ENCODE measurements at places on chromosomes 4 and X.

DNA sequence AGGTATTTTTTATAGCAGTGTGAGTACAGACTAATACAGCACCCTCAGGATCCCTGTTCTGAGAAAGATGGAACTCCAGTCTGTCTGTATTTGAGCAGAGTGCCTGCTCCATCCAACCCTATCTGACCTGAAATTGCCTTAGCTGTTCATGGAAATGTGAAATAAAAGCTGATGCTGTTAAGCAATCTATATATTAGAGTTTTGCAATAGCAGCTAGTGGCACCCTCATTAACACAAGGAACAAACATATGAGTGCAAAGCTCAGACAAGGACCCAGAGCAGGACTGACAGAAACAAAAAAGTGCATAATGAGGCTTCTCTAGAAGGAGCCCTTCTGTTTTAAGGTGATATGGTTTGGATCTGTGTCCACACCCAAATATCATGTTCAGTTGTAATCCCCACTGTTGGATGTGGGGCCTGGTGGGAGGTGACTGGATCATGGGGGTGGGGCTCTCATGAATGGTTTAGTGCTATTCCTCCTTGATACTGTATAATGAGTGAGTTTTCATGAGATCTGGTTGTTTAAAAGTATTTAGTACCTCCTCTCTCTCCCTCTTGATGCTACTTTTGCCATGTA, 272.9 kb upstream of the KLF3 start:
- no peak for DNase-seq

DNA sequence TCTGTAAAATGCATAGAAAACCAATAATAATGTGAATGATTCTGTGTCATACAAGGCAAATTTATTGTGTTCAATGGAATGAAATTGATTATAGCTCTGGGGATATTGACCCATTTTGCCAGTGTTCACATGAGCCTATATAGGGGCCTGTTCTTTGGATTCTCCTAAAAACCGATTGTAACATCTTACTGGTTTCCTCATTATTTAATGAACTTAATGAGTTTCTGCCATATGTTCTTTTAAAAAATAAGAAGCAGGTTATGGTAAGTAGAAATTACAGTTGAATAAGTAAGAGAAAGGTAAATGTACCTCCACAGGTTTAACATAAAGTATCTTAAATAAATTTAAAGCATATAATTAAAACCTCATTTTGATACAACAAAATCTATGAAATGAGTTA, 24.6 kb upstream of the ADGRL3 start:
- DNase-seq: no peak

GRCh38 chr4:24846716-24847115, 51.3 kb downstream of the SOD3 start:
- no peak for DNase-seq

GRCh38 chr4:174604198-174604597, 81.9 kb upstream of the HPGD start:
- DNase-seq: no peak

GRCh38 chr4:96606451-96606850, 766.6 kb downstream of the PDHA2 start:
- no peak for DNase-seq

DNA sequence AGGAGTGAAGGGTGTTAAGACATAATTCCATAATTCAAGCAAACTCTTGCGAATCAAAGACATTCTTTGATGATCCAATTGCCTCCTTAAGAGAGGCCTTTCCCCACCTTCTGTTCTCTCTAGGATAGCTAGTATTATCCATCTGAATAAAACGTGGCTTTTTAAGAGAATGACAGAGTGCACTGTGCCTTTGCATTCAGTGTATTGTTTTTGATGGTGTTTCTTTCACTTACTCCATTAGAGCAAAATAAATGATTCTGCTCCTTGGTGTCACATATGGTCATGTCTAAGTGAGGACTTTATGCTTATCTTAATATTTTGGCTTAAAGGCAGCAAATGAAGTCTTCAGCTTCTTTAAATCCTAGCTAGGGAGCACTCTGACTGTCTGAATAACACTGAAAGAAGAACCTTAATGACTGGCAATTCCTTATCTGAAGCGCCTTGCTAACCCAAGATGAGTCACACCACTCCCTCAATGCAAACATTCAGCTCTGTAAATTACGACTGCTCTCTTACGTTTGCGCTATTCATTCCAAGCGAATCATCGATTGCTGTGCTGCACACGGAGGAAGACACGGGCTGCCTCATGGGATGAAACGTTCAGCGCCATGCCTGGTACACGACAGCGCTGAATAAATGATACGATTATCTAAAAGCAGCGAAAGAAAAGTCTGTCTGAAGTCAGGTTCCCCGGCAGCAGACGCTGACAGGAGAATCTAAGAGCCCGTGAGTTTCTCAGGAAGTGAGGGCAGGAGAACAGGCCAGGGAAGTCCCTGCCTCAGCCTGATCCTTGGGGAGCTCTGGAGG, 35.1 kb upstream of the GEMIN8 start:
- DNase-seq: no peak

- no peak for DNase-seq
Observed at GRCh38 chr4:161256716-161257115, 907.1 kb downstream of the FSTL5 start.

GRCh38 chr4:1234309-1234695, 14.6 kb downstream of the CTBP1 start:
- DNase-seq: no peak

GRCh38 chrX:106397788-106398538, 213.8 kb upstream of the RADX start:
- no peak for DNase-seq

- DNase-seq: no peak
Observed at GRCh38 chr4:7815562-7815961, 124.1 kb downstream of the AFAP1 start.

DNA sequence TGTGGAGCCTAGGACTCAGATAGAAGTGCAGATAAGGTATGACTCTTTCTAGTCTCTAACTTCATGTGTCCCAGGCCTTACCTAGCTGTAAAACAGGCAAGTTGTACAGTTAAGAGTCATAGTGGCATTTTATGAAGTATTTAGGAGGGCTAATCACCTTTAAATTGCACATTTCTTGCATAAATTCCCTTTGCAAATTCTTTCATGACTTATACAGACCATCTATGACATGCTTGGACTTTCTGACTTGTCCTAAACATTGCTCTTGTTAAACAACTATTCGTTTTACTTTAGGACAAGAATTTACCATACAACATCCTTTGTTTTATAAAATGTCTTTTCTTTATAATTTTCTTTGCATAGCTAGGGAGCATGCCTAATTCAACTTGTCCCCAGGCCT, 7.8 kb upstream of the RRAGB start:
- no peak for DNase-seq

- DNase-seq: no peak
Observed at GRCh38 chr4:74982546-74983252, 49.8 kb downstream of the PARM1 start.

DNA sequence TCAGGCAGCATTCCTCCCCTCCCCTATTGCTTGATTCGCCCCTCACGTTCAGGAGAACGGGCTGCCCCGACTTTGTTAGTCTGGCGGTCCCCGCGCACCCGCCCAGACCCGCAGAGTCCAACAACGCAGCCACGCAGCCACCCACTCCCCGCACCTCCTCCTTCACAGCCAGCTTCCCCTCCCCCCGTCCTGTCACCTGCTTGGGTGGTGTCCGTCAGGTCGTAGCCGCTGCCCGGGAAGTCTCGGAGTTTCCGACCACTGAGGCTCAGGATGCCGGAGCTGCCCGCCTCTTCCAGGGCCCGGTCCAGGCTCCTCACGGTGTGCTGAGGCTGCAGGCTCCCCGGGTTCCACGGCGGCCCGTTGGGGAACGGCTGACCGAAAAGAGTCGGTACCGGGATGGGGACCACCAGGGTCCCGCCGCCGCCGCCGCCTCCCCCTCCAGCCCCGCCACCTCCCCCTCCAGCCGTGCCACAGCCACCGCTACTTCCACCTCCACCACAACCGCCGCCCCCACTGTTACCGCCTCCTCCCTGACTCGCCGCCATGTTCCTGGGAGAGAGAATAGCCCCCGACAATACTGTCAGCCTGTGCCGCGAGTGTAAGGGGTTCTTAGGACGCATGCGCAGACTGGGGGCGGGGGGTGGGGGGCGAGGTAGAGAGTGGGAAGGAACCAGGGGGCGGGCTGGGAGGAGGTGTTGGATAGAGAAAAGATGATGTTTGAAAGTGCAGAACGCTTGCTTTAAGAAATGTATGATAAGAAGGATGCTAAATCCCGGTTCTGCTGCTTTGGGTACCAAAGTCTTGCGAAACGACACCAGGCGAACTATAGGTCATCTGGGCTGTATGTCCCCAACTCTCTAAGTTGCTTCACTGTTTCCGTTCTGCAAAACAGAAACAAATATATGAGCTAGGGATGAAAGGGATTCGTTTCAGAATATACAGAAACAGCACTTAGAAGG, at the start of gene LRCH2:
TSS of gene LRCH2 (minus strand) at position 600 of the 959 bp plus-strand sequence. CDS start at position 545, 55 bp downstream.
- no peak for DNase-seq

- DNase-seq: no peak
Observed at GRCh38 chr4:155530290-155530689, 136.4 kb upstream of the GUCY1A1 start.

- DNase-seq: no peak
Observed at GRCh38 chrX:7253565-7253964, 105.6 kb upstream of the PUDP start.

DNA sequence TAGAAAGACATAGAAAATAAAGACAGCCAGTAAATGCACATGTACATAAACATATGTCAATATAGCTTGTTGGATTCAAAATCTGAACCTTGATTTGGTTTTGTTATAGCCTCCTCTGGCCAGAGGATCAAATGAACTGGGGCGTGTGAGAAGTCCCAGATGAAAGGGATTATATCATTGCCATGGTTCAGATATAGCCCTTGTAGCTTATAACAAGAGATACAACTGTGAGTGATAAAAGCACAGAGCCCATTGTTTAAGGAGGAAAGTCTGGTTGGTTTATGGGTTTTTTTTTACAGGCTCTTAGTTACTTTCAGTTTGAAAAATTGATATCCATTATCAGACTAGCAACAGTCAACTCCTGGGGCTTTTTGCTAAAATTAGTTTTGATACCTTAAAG, 101.7 kb upstream of the GLRA2 start:
- no peak for DNase-seq

- DNase-seq: no peak
Observed at GRCh38 chr4:11622961-11623725, 194.4 kb upstream of the HS3ST1 start.

GRCh38 chrX:93419642-93420041, 253.7 kb downstream of the NAP1L3 start:
- no peak for DNase-seq

DNA sequence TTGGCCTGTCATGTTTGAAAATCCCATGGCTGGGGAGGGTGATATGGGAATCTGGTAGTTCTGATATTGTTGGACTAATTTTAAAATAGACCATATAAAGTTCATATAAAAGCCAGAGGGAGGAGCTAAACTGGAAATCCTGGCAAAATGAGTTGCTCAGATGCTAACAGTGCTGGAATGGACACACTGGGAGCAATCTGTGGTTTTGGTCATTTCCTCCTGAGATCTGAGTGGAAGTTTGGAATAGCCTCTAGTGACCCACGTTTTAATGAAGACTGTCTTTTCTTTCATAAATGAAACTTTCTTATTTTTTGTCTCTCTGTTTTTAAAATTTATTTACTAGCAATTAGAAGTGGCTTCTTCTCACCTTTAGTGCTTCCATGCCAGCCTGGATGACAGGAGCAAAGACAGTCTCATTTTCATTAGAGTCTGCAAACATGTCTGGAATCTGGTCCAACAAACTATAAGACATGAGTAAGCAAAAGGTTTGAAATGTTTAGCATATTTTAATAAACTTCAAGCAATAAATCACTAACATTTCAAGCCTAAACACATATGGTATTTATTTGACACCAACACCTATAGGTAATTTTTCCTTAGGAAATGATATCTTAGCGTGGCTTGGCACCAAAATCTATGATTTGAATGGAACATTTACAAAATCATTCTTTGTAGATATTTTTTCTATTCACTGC, 66.6 kb downstream of the METTL14 start:
- DNase-seq: no peak

- no peak for DNase-seq
Observed at GRCh38 chrX:14753441-14753840, 119.4 kb downstream of the FANCB start.

DNA sequence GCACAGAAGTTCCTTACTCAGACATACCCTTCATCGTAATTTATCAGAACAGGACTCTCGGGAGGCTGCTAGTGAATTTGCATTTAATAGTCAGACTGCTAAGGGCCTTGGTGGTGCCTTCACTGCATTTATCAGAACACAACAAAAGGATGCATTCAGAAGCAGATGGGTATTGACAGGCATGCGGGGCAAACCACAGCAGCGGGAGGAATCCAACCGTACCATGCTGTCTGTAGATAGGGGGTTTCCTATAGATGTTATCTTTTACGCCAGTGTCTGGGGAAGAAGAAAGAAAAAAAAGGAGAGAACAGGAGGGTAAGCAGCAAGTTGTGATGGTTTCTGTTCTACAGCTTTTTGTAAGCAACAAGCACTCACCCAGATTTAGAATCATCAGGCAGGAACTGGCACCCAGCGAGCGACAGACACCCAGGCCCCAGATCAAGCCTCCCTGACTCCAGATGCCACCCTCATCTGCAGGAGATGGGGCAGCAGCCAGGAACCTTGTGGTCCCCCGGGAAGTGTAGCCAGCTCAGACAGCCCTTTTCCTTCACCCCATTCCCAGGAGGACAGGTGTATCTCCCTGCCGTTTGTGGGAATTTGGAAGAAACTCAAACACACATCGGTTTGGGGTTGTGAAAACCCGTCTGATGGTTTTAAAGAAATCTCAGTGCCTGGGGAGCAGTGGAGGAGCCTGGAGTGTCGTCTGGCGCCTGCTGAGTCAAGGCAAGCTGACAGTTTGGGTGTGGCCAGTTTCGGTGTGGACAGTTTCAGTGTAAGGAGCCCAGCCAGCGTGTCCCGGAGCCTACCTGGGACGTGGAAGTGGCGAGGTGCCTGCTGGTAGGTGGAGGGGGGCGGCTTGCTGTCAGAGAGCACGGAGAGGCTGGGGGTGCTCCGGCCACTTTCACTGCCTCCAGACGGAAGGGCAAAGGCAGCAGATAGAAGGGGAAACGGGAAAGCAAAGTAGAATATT, 80.0 kb upstream of the AFAP1 start:
- no peak for DNase-seq

- no peak for DNase-seq
Observed at GRCh38 chr4:10140866-10141759, 24.5 kb upstream of the WDR1 start.

- no peak for DNase-seq
Observed at GRCh38 chr4:7608046-7608445, 173.3 kb upstream of the PSAPL1 start.

GRCh38 chr4:1264942-1265341, 16.0 kb upstream of the CTBP1 start:
- no peak for DNase-seq

DNA sequence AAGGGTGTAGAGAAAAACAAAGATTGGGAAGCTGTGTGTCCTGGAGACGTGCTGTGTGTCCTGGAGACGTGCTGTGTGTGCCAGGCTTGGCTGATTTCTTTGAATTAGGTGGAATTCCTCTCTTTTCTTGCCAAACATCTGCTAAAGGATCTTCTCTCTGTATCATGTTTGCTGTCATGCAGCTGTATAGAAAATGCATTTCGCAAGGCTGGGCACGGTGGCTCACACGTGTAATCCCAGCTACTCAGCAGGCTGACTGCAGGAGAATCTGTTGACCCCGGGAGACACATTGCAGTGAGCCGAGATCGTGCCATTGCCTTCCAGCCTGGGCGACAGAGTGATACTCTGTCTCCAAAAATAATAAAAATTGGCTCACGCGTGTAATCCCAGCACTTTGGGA, 187.0 kb downstream of the CRLF2 start:
- DNase-seq: no peak

Measured in stimulated activated CD4-positive, alpha-beta T cell treated with anti-CD3 and anti-CD28 coated beads, TNF-alpha, amount 100 ng/mL, for 48 hours (primary cell).